Activated T-helper 2 cell treated with anti-CD3 and anti-CD28 coated beads, Interferon-gamma antibody, Interleukin-2, Interleukin-4, amounts not matched to agents 10 μg/mL and 5 μg/mL and 100 μg/mL, durations not matched to agents 14 hours and 24 hours and 36 hours (primary cell): ENCODE measurements at places on chromosomes 12 and 14.

DNA sequence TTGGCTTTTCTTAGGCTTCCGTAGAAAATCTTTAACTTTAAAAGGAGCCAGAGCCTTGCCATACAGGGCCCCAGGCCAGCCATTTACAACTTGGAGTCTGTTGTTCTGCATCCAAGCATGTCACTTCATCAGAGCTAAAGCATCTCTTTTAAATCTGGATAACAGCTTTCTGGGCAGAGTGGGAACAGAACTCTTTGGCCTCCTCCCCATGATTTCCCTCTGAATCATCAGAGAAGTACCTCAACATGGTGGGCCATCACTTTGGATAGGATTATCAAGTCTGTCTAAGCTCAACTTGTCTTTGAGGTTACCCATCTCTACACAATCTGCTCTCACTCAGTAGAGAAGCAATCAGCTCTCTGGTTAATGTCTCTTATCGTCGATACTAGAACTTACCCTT lies 170.9 kb downstream of the SLC6A15 start:
- H3K27me3 ChIP-seq, result no peaks in the 10 kb centered on the region
- no peak overlapping the region for H3K4me3 ChIP-seq
- no peak for DNase-seq
- no peaks in the 10 kb centered on the region for H3K36me3 ChIP-seq
- no peak overlapping the region for H3K27ac ChIP-seq
- no peaks in the 10 kb centered on the region for H3K4me1 ChIP-seq

DNA sequence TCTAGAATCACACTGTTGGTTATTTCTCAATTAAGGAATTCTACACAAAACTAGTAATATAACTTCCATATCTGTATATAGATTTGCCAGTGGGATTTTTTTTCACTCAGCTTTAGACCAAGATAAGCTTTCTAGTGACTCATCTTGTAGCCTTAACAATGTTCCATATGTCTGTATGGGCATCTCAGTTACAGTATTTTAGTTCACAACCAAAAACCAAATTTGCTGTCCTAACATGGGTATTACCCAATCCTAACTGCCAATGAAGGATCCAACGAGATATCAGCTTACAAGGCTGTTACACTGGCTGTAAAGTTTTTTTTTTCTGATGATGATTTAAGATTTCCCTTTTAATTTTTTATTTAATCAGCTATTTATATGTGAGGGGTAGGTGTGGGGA lies 31.5 kb upstream of the KRR1 start:
- no peaks in the 10 kb centered on the region for H3K36me3 ChIP-seq
- no peak for DNase-seq
- H3K27ac ChIP-seq, result no peak overlapping the region
- H3K4me3 ChIP-seq, result no peak overlapping the region
- peaks cover 64% of the 10 kb centered on the region for H3K27me3 ChIP-seq

GRCh38 chr14:95488376-95489213 lies 27.9 kb downstream of the SYNE3 start:
- H3K36me3 ChIP-seq, result peaks cover 37% of the 10 kb centered on the region
- peaks cover 12% of the 10 kb centered on the region for H3K4me1 ChIP-seq
- no peak for DNase-seq
- H3K27ac ChIP-seq, result no peak overlapping the region

DNA sequence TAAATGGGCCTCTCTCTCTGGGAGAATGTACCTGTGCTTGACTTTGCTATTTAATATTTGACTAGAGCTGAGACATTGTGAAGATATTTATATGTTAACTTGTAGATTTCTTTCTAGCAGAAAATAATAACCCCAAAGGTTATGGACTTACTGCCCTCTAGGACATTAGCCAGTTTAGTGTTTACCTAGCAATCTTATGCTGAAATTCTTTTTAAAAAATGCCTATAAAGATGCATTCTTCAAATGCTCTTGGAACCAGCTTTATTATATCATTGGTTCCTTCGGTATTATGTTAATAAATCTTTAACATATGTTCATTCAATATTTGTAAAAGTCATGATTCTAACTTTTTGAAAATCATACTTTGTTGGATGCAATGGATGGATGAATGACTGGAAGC lies 28.0 kb downstream of the GPR19 start:
- H3K27ac ChIP-seq, result no peak overlapping the region
- peaks cover 7% of the 10 kb centered on the region for H3K36me3 ChIP-seq
- H3K4me3 ChIP-seq, result no peak overlapping the region
- DNase-seq, result no peak
- no peaks in the 10 kb centered on the region for H3K27me3 ChIP-seq
- H3K4me1 ChIP-seq, result peaks cover 21% of the 10 kb centered on the region
